ENCODE measurements at places on chromosomes 4 and X. TPM values are rescaled to one million over a fixed set of nuclear protein-coding genes. Genes with fewer than 3 reads are reported as not detected.

DNA sequence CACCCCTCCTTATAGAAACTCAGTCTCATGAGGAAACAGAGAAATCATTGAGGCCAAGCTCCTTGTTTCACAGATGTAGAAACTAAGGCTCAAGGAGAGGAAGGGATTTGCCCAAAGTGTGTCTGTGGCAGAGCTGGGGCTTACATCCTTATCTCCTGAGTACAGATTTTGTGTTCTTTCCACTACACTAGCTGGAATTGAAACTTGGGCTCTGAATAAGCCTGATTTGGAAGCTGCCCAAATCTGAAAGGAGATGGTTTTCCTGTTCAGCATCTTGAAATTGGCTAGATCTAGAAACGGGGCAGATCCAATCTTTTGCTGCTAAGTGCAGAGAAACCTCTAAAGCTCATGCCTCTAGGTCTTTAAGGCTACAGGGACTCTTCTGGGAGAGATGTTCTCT is 24.3 kb downstream of the AWAT2 start:
- no peak for DNase-seq
- no peaks in the 10 kb centered on the region for H3K27me3 ChIP-seq
- peaks cover 9% of the 10 kb centered on the region for H3K4me1 ChIP-seq
- H3K4me3 ChIP-seq, result no peak overlapping the region
- no peak overlapping the region for H3K27ac ChIP-seq

DNA sequence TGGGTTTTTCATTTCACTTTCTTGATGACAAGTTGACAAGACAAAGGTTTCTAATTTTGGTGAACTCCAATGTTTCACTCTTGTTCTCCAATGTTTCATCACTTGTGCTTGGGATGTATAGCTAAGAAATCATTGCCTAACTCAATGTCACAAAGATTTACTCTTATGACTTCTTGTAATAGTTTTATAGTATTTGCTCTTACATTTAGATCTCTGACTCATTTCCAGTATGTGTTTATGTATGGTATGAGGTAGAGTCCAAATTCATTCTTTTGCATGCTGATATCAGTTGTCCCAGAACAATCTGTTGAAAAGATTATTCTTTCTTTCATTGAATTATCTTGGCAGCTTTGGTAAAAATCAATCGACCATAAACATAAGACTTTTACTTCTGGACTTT is 12.2 kb upstream of the NWD2 start:
- no peak overlapping the region for H3K27ac ChIP-seq
- no peaks in the 10 kb centered on the region for H3K36me3 ChIP-seq
- H3K4me1 ChIP-seq, result no peaks in the 10 kb centered on the region
- no peak overlapping the region for H3K4me3 ChIP-seq
- peaks cover 13% of the 10 kb centered on the region for H3K27me3 ChIP-seq
- DNase-seq, result no peak

- H3K4me3 ChIP-seq, result no peak overlapping the region
- H3K27me3 ChIP-seq, result peaks cover 12% of the 10 kb centered on the region
- H3K36me3 ChIP-seq, result no peaks in the 10 kb centered on the region
- no peak overlapping the region for H3K27ac ChIP-seq
- no peak for DNase-seq
Measured at GRCh38 chr4:158945529-158946108, 157.3 kb upstream of the RAPGEF2 start.

DNA sequence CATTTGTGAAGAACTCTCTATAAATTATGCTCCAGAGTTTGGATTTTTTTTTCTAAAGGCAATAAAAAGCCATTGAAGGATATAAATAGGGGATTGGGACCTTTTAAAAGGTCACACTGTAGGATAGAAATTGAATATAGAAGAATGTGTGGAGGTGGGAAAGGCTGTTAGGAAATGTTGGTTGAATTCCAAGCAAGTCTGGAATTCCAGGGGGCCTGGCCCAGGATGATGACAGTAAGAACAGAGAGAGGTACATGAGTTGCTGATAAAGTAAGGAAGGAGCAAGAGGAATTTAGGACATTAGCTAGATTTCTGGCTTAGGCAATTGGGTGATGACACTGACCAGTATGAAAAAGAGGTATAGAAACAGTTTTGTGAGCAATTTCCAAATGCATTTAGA is 95.4 kb upstream of the USP38 start:
- DNase-seq, result no peak
- no peaks in the 10 kb centered on the region for H3K27me3 ChIP-seq
- no peak overlapping the region for H3K4me3 ChIP-seq
- H3K27ac ChIP-seq, result no peak overlapping the region

UGT8 gene
- total RNA-seq, result 0.30 TPM

- H3K27me3 ChIP-seq, result no peaks in the 10 kb centered on the region
- H3K4me1 ChIP-seq, result no peaks in the 10 kb centered on the region
- H3K27ac ChIP-seq, result no peak overlapping the region
- DNase-seq, result no peak
Measured at GRCh38 chr4:30828264-30828926, 108.2 kb downstream of the PCDH7 start.

DNA sequence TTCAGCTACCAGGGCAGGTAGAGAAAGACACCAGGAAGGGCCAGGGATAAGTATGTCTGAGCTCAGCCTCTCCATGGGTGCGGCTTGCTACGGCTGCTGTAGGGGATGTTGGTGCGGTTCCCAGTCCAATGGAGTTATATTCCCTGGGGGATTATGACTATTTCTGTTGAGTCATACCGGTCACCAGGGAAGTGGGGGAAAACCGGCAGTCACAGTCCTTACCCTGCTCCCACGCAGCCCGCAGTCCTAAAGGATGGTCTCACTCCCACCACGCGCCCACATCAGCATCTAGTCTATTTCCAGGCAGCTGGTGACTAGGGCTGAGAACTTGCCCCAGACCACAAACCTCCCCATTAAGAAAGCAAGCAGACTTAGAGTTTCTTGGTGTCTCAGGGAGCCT is 191.6 kb downstream of the VEGFC start:
- no peak overlapping the region for H3K4me3 ChIP-seq
- no peak for DNase-seq
- H3K27me3 ChIP-seq, result no peaks in the 10 kb centered on the region
- H3K4me1 ChIP-seq, result no peaks in the 10 kb centered on the region

DNA sequence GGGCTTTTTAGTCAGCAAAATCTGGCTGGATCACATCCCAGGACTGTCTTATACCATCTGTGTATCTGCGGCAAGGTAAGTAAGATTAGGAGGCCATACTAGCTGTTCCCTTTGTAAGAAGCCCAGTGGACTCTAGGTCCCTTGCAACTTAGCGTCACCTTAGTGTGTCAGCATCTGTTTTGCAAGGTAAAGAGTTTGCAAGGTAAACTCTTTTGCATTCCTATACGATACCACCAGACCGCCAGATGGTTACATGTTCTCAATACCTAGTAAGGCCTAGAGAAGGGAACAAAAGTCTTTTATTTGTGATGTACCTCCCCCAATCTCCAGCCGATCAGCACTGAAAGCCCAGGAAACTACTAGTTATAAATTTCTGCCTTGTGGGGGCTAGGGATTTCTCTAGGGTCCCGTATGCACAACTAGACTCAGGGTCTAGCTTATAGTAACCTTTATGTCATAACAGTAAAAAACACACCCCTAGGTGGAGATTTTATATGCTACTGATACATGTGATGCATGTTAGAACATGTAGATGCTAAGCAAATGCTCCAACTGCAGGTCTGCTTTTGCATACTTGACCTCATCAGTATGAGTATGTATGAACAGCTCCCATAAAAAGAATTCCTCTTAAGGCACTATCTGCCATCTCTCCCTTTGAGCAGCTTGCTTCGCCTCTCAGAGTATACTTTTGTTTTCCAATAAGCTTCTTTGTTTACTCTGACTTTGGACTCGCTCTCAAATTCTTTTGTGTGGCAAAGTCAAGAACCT is 78.4 kb downstream of the KCNIP4 start:
- no peaks in the 10 kb centered on the region for H3K27me3 ChIP-seq
- H3K27ac ChIP-seq, result no peak overlapping the region
- no peaks in the 10 kb centered on the region for H3K4me1 ChIP-seq
- DNase-seq, result no peak
- no peaks in the 10 kb centered on the region for H3K36me3 ChIP-seq

GRCh38 chr4:87041141-87041540 is 106.3 kb downstream of the AFF1 start:
- no peak overlapping the region for H3K4me3 ChIP-seq
- peaks cover 47% of the 10 kb centered on the region for H3K4me1 ChIP-seq
- DNase-seq, result no peak
- no peak overlapping the region for H3K27ac ChIP-seq
- H3K36me3 ChIP-seq, result peaks cover 3% of the 10 kb centered on the region

- DNase-seq, result no peak
- H3K27ac ChIP-seq, result no peak overlapping the region
- H3K4me3 ChIP-seq, result no peak overlapping the region
- H3K4me1 ChIP-seq, result peaks cover 2% of the 10 kb centered on the region
Measured at GRCh38 chr4:6472008-6472386, 417 bp downstream of the PPP2R2C start.

GRCh38 chr4:24321616-24322015 is 262.7 kb downstream of the DHX15 start:
- no peaks in the 10 kb centered on the region for H3K27me3 ChIP-seq
- no peaks in the 10 kb centered on the region for H3K36me3 ChIP-seq
- no peak overlapping the region for H3K4me3 ChIP-seq
- no peak for DNase-seq

SASH3 gene
- total RNA-seq, result 123 TPM

GRCh38 chrX:109911046-109911445 is 91.9 kb upstream of the TMEM164 start:
- DNase-seq, result no peak
- no peak overlapping the region for H3K4me3 ChIP-seq
- H3K27ac ChIP-seq, result no peak overlapping the region
- H3K4me1 ChIP-seq, result no peaks in the 10 kb centered on the region
- no peaks in the 10 kb centered on the region for H3K27me3 ChIP-seq

- H3K27me3 ChIP-seq, result no peaks in the 10 kb centered on the region
- no peak overlapping the region for H3K4me3 ChIP-seq
- no peaks in the 10 kb centered on the region for H3K4me1 ChIP-seq
Measured at GRCh38 chr4:164023214-164023613, 528.7 kb downstream of the TMA16 start.

GRCh38 chr4:153497091-153497531 is 31.0 kb downstream of the TMEM131L start:
- peaks cover 55% of the 10 kb centered on the region for H3K36me3 ChIP-seq
- H3K27me3 ChIP-seq, result no peaks in the 10 kb centered on the region
- DNase-seq, result peak; percentile 51
- H3K4me1 ChIP-seq, result peaks cover 87% of the 10 kb centered on the region
- peak overlapping the region; percentile 72 for H3K4me3 ChIP-seq

DNA sequence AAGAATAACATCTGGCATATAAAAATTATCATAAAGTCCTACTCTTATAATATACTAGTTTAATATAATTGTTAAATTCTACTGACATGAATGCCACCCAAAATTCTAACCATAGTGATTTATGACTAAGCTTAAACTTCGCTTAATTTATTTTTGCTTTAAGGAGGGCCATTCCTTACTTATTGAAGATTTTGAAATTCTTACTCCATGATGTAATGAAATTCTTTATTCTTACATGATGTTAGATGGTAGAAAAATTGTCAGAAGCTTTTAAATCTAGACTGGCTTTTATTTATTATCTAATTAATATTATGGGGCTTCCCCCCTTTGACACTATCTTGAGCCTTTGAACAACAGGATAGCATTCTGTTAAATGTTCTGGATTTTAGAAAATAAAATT is 19.5 kb upstream of the SUPT20HL2 start:
- DNase-seq, result no peak
- no peak overlapping the region for H3K27ac ChIP-seq
- H3K4me3 ChIP-seq, result no peak overlapping the region
- no peaks in the 10 kb centered on the region for H3K4me1 ChIP-seq
- peaks cover 2% of the 10 kb centered on the region for H3K36me3 ChIP-seq

GRCh38 chrX:106891762-106892460 is 11.2 kb downstream of the RIPPLY1 start:
- no peak for DNase-seq
- no peak overlapping the region for H3K27ac ChIP-seq
- H3K4me1 ChIP-seq, result peaks cover 1% of the 10 kb centered on the region

TMEM35A gene
- not detected for total RNA-seq

DNA sequence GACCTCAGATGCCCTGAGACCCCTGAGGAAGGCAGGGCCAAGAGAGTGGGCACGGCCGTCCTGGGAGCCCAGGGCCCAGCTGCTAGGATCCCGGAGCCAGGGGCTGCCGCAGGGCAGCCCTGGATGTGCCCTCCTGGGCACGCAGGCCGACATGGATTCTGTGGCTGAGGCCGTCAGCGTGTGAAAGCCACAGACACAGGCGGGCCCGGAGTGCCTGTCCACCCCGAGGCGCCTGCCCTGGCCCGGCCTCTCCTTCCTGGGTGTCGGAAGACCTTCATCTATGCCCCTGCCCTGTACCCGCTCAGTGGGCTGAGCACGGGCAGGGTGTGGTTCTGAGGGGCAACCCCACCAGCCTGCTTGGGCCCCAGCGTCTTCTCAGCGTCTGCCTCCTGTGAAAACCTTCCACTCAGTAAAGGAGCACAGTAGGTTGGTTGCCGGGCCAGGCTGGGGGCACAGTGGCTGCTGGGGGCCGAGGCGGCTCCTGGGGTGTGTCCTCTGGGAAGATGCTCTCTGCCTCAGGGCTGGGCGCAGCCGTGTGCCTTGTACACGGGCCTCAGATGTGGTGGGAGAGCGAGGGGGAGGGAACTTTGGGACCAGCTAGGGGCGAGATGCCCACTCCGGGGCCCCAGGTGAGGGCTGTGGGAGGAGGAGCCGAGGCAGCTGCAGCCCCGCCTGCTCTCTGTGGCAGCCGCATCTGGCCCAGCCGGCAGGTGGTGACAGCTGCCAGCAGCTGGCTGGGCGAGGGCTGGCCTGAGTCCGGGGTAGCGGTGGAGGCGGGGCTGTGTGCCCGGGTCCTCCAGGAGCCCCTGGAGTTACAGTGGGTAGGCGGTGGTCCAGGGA is 20.8 kb downstream of the FGFRL1 start:
- no peak overlapping the region for H3K4me3 ChIP-seq
- H3K27me3 ChIP-seq, result no peaks in the 10 kb centered on the region
- DNase-seq, result no peak
- H3K4me1 ChIP-seq, result no peaks in the 10 kb centered on the region
- no peak overlapping the region for H3K27ac ChIP-seq

DNA sequence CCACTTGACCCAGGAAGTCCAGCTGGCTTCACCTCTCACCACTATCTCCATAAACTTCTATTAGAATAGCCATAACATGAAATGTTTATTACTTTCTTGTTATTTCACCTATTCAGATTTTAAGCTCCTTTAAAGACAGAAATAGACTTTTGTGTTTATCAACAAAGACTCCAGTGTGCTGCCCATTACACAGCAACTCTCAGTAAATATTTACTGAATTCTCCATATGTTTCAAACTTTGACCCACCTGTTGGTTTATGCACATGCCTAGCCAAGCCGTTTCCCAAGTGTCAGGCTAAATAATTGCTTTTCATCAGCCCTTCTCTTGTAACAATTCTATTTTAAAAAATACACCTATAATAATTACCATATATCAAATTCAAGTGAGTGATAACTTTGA is 242.9 kb upstream of the NEIL3 start:
- no peak overlapping the region for H3K27ac ChIP-seq
- H3K27me3 ChIP-seq, result no peaks in the 10 kb centered on the region
- no peaks in the 10 kb centered on the region for H3K36me3 ChIP-seq
- no peak overlapping the region for H3K4me3 ChIP-seq
- H3K4me1 ChIP-seq, result no peaks in the 10 kb centered on the region
- no peak for DNase-seq

GRCh38 chr4:66097218-66097617 is 426.9 kb upstream of the EPHA5 start:
- no peak for DNase-seq
- H3K4me3 ChIP-seq, result no peak overlapping the region
- H3K4me1 ChIP-seq, result no peaks in the 10 kb centered on the region
- H3K27me3 ChIP-seq, result no peaks in the 10 kb centered on the region
- no peaks in the 10 kb centered on the region for H3K36me3 ChIP-seq
- no peak overlapping the region for H3K27ac ChIP-seq

STARD8 gene
- total RNA-seq, result 0.50 TPM

PAGE1 gene
- not detected for total RNA-seq

GRCh38 chr4:89166971-89167475 is 55.7 kb downstream of the TIGD2 start:
- no peaks in the 10 kb centered on the region for H3K36me3 ChIP-seq
- H3K27me3 ChIP-seq, result peaks cover 13% of the 10 kb centered on the region
- H3K4me3 ChIP-seq, result no peak overlapping the region
- no peak for DNase-seq

All from activated naive CD8-positive, alpha-beta T cell treated with anti-CD3 and anti-CD28 coated beads for 36 hours (primary cell).